ENCODE measurements at places on chromosomes 1 and 21.

- DNase-seq = no peak
These were observed 3.4 kb upstream of the GPR25 start for GRCh38 chr1:200869376-200869752.

- DNase-seq = no peak
These were observed 51.2 kb upstream of the FMOD start for GRCh38 chr1:203402152-203402551.

DNA sequence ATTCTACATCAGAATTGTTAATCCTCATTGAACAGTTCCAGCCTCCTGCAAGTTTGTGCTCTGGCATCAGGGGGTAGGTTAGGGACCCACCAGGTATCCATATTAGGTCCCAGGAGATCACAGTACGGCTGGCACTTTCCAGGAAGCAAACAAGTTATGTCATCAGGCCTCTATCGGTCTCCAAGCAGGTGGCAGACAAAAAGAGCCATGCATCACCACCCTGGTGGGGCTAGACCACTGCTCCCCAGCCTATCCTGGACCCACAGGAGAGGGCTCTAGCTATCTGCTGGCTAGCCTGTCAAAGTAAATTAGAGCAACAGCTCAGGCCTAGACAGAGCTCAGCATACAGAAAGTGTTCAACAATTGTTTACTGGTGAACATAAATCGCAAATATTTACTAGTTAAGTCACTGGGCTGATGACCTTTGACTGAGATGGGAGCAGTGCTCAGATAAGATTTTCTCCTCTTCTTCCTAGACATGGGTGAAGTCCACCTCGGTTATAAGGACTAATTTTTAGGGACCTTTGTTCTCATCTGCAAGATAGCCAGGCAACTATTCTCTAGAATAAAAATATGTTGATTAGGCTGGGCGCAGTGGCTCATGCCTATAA lies 6.4 kb downstream of the NUAK2 start:
- DNase-seq = peak; percentile 9

DNA sequence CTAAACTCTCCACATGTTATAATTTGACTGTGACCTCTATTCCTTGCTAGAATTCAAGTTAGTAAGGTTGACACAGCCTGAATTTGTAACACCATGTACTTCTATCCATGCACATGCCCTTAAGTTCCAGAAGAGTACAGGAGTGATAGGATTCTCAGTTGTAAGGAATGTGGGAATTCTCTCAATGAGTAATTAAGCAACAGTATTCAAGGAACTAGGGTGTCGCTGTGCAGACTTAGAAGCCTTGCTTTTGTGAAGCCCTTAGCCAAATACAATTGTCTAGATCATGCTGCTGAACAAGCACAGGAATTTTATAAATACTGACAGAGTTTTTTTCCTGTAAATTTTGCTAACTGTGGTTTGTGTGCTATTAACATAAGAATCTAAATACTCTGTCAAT lies 276.3 kb upstream of the PTBP2 start:
- DNase-seq = no peak

- DNase-seq = no peak
These were observed 180.9 kb downstream of the PCP4 start for GRCh38 chr21:40047993-40048730.

DNA sequence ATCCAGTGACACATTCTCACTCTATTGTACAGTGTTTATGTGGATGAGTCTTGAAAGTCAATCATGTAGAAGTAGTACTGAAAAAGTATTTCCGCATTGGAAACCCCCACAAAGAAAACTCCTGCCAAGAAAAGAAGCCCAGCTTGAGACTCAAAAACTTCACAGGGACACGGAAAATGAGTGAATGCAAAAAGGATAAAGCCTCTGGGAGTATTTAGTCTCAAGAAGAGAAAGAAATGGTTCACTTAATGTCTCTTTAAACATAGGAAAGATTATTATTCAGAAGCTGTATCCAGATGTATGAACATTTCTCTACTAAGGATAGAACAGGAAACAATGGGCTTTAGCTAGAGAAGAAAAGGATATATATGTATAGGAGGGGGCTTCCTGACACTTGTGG lies 304.5 kb downstream of the BARHL2 start:
- DNase-seq = no peak

Data from CD4-positive, alpha-beta T cell treated with Interleukin-21 for 1 hour (primary cell).